ENCODE measurements at places on chromosomes 1 and 21.

GRCh38 chr1:47572731-47573430 lies 135.0 kb downstream of the FOXD2 start:
- no peak for DNase-seq

DNA sequence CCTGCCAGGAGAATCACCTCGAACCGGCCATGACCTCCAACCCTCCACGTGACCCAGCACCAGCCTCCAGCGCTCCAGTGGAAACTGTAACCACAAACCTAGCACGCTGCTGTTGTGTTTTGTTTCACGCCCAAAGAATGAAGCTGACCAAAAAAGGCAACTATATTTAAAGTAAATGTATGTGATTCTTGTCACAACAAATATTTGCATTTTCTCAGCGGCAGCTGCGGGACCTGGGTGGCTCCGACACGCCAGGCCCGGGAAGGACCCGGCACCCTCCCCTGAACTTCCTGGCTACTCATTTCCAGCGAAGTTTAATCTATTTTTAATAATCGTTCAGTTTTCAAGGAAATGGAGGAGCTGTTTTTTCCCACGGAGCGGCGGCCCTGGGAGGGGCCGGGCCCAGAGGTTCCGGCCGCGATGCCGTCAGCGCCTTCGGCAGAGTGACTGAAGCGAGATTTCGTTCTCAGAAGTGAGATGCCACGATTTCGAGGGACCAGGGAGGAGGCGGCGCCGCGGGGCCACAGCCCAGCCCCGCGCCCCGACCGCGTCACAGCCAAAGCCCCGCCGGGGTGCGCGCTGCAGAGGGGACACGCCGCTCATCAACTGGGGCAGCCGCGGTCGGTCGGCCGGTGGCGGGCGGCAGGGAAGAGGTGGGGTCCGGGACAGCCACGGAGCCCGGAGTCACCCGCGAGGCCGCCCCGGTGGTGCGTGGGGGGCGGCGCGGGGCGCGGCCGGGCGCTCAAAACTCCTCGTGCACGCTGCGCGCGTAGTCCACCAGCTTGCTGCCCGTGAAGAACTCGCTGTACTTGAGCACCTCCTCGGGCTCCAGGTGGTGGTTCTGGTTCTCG lies 3.0 kb upstream of the TNFRSF4 start:
- no peak for DNase-seq

- DNase-seq: peak; percentile 9
These were observed 1.1 kb downstream of the TOR1AIP1 start for GRCh38 chr1:179883040-179883744.

- no peak for DNase-seq
These were observed 2.3 kb upstream of the ECE1 start for GRCh38 chr1:21292503-21292983.

DNA sequence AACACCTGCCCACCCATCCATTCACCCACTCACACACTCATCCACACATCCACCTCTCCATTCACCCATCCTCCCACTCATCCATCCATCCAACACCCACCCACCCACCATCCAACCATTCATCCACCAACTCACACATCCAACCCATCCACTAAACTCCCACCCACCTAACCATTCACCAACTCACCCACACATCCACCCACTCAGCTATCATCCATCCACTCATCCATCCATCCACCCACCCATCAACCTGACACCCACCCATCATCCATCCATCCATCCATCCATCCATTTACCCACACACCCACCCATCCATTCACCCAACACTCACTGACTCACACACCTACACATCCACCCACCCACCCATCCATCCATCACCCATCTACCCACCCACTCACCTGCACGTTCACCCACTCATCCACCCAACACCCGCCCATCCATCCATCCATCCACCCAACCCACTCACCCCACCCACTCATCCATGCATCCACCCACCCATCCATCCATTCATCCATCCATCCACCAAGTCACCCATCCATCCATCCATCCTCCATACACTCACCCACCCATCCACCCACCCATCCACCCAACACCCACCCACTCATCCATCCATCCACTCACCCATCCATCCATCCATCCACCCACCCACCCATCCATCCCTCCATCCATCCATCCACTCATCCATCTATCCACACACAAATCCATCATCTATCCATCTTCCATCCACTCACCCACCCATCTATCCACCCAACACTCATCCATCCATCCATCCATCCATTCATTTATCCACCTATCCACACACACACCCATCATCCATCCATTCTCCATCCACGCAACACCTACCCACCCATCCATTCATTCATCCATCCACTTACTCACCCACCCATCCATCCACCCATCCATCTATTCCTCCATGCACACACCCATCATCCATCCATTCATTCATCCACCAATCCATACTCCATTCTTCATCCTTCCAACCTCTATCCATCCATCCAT lies 17.4 kb upstream of the PRDM16 start:
- no peak for DNase-seq

GRCh38 chr1:59295618-59296017 lies 1.3 kb upstream of the FGGY start:
- DNase-seq: no peak

GRCh38 chr1:100584761-100585745 lies 47.1 kb downstream of the GPR88 start:
- no peak for DNase-seq

Measured in prostate gland (tissue), 2 donors.